ENCODE measurements at places on chromosomes 7 and 10.

DNA sequence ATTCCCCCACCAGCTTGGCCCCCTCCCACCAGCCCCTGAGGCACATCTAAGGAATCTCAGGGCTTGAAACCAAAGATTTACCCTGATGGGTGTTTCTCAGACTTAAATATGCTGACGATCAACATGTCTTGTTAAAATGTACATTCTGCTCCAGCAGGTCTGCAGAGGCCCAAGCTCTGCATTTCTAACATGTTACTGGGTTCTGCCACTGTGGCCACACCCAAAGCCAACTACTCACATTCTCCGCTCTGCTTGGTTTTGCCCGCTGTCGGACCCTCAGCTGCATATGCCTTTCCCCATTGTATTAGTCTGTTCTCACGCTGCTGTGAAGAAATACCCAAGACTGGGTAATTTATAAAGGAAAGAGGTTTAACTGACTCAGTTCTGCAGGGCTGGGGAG lies 8.9 kb downstream of the PIP4K2A start:
- DNase-seq: no peak
- H3K36me3 ChIP-seq: peaks cover 21% of the 10 kb centered on the region
- peak overlapping the region; percentile 6 for H3K4me3 ChIP-seq
- no peaks in the 10 kb centered on the region for H3K27me3 ChIP-seq
- peaks cover 81% of the 10 kb centered on the region for H3K4me1 ChIP-seq

GRCh38 chr10:71684356-71685173 lies 35.0 kb downstream of the C10orf105 start:
- peaks cover 4% of the 10 kb centered on the region for H3K27me3 ChIP-seq
- H3K27ac ChIP-seq: peak overlapping the region; percentile 59
- peak; percentile 24 for DNase-seq
- H3K4me3 ChIP-seq: no peak overlapping the region
- H3K4me1 ChIP-seq: peaks cover 12% of the 10 kb centered on the region
- peaks cover 3% of the 10 kb centered on the region for H3K36me3 ChIP-seq

DNA sequence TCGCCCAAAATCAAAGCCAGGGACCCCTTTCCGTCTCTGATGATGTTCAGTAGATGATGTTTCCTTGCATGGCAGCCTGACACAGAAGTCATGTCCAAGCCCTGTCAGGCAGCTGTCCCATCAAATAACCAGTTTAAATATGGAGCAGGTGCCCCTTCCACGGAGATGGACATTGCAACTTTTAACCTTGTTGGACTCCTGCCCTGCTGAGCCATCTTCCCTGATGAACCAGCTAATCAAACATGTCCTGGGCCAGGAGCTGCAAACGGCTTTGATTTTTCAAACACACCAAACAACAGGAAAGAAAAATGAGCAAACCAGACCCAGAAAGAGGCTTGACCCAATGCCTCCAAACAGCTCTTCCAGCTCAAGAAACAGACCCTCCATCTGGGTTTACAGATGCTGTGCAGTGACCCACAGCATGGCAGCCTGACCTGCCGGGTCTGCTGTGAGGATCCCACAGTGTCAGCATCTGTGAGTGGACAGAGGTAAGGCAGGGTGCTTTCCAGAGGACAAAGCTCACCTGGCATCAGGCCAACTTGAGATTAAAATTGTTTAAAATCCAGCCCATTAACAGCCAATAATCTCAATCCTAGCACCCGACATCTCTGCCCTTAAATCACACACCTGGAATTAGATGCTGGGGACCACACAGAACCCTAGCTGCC lies 372.6 kb downstream of the GRID1 start:
- no peak overlapping the region for H3K27ac ChIP-seq
- H3K4me1 ChIP-seq: no peaks in the 10 kb centered on the region
- peaks cover 5% of the 10 kb centered on the region for H3K36me3 ChIP-seq
- no peak overlapping the region for H3K4me3 ChIP-seq
- H3K27me3 ChIP-seq: peaks cover 21% of the 10 kb centered on the region

GRCh38 chr10:12727832-12728215 lies 273.7 kb downstream of the CCDC3 start:
- no peaks in the 10 kb centered on the region for H3K27me3 ChIP-seq
- peaks cover 2% of the 10 kb centered on the region for H3K4me1 ChIP-seq
- H3K27ac ChIP-seq: no peak overlapping the region

DNA sequence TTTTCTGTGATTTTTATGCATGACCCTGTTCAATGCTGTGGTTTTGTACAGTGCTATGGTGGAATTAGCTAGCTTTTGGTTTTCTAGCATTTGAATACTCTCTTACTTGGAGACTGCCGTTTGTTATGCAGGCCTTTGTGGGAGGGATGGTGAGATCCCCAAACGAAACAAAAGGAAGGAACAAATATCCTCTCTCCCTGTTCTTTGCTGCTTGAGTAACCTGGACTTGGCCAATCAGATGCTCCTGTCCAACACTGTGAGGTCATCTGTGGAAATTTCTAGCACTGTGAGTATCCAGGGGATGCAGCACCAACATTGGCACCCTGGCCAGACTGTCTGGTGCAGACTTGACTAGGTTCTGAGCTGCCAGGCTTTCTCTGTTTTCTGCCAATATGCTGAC lies 314.4 kb downstream of the ANKRD30A start:
- no peak overlapping the region for H3K27ac ChIP-seq
- H3K4me1 ChIP-seq: no peaks in the 10 kb centered on the region
- no peaks in the 10 kb centered on the region for H3K27me3 ChIP-seq
- no peak for DNase-seq

DNA sequence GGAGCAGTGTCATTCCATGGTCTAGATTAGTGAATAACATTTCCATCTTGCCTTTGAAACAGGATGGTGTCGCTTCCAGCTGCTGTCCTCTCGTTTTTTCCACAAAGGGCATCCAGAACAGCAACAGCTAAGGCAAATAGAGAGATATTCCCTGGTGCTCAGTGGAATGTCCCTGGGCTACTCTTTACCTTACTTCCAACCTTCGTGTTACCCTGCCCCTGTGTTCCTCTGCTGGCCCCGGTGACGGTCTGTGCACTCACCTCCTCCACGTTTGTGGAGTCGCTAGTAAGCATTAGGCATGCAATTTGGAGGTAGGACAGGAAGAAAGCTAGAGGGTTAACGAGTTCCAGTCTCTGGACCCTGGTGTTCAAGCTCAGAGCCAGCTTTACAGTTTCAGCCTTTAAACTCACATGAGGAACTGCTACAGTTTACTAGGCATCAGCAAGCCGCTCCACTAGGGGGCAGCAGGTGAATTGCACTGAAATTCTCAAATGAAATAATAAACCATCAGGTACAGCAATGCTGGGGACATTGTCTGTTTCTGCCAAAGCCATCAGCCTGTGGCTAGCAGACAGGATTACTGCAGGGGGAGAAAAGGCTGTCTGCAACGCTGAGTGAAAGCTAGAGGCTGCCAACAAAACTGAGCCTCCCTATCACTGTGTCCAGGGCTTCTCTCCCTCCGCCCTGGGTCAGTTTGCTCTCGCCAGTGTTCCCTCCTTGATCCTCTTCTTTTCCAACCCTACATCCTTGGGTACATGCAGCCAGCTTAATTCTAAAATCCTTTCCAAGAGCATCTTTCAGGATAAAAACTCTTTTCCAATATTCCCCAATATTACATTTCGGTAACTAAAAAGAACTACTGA lies 9.0 kb downstream of the MRPL32 start:
- H3K36me3 ChIP-seq: peaks cover 14% of the 10 kb centered on the region
- DNase-seq: peak; percentile 43
- H3K4me1 ChIP-seq: peaks cover 13% of the 10 kb centered on the region
- H3K27me3 ChIP-seq: no peaks in the 10 kb centered on the region

- H3K36me3 ChIP-seq: no peaks in the 10 kb centered on the region
- DNase-seq: no peak
- no peak overlapping the region for H3K4me3 ChIP-seq
- peaks cover 36% of the 10 kb centered on the region for H3K27me3 ChIP-seq
Measured at GRCh38 chr10:111299037-111299436, 222.2 kb downstream of the ADRA2A start.

- H3K27ac ChIP-seq: no peak overlapping the region
- no peaks in the 10 kb centered on the region for H3K4me1 ChIP-seq
- H3K27me3 ChIP-seq: no peaks in the 10 kb centered on the region
- DNase-seq: no peak
- no peak overlapping the region for H3K4me3 ChIP-seq
Measured at GRCh38 chr10:19178675-19179074, 130.1 kb downstream of the MALRD1 start.

- H3K27ac ChIP-seq: no peak overlapping the region
- no peak for DNase-seq
- no peak overlapping the region for H3K4me3 ChIP-seq
- H3K4me1 ChIP-seq: peaks cover 37% of the 10 kb centered on the region
- no peaks in the 10 kb centered on the region for H3K36me3 ChIP-seq
- no peaks in the 10 kb centered on the region for H3K27me3 ChIP-seq
Measured at GRCh38 chr7:30165590-30165989, 30.8 kb downstream of the MTURN start.

DNA sequence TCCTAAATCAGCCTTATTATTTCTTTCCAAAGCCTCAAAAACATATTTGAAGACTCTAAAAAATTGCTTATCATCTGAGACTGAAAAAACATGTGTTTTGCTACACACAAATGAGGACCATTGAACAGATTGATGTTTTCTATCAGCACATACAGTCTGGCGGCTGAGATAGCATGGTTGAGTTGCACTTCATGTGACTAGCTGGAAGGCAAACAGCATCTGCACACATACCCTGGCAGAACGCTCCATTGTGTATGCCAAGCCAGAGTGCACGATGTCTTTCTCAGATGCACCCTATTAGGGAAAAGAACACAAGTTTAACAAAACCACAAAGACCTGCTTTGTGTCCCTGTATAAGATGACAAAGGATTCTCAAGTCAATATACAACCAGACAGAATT lies 33.0 kb downstream of the FAM25A start:
- no peak for DNase-seq
- peaks cover 22% of the 10 kb centered on the region for H3K36me3 ChIP-seq
- no peaks in the 10 kb centered on the region for H3K27me3 ChIP-seq

DNA sequence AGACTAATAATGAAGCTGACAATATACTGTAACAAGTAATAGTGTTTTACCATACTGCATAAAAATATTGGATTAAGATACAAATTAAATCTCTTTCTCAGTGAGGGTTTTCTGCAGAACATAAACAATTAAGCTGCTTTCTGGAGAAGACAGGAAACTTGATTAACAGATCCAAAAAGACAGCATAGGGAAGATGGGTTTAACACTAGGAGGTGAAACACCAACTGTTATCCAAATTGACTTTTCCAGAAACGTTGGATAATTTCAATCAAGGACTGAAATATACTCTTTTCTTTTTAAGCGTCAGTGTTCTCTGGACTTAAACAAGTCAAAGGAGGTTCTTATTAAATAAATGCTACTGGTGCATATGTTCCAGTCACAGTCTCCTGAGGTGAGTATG lies 45.3 kb upstream of the IMMP2L start:
- no peaks in the 10 kb centered on the region for H3K4me1 ChIP-seq
- no peak for DNase-seq
- H3K27ac ChIP-seq: no peak overlapping the region
- no peaks in the 10 kb centered on the region for H3K36me3 ChIP-seq
- H3K4me3 ChIP-seq: no peak overlapping the region

DNA sequence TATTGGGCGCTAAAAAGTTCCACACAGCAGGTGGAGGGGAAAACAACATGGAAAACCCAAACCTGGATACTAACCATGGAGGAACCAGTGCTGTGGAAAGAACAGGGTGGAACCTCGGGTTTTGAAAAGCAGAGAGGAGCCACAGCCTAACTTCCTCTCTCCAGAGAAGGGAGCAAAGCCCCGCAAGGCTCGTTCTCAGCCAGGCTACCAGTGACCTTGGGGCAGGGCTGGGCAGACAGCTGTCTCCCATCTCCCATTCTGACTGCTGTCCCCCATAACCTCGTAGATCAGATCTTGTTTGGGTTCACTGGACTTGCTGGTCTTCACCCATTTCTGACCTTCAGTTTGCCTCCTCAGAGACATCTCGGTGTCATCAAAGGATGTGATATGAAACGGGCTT lies 47.5 kb upstream of the FGFR2 start:
- H3K27ac ChIP-seq: no peak overlapping the region
- no peak for DNase-seq
- H3K4me1 ChIP-seq: no peaks in the 10 kb centered on the region
- H3K4me3 ChIP-seq: no peak overlapping the region

DNA sequence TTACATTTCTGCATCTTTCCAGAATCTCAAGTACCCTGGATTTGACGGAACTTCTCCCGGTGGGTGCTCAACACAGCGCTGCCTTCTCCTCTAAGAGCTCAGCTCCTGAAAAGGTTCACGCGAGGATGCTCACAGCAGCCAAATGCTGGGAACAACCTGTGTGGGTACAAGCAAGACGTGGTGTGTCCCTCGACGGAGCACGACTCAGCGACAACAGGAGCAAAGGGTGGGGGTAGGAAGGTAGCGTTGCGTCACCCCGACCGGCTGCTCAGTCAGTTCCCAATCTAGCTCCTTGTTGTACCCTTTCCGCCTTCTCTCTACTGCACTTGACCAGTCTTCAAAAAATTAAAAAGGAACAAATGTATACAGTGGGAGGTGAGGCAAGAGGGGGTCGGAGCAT lies 117.3 kb downstream of the PTPRN2 start:
- no peak overlapping the region for H3K4me3 ChIP-seq
- no peaks in the 10 kb centered on the region for H3K36me3 ChIP-seq
- no peak overlapping the region for H3K27ac ChIP-seq
- DNase-seq: no peak
- H3K4me1 ChIP-seq: no peaks in the 10 kb centered on the region

- no peak overlapping the region for H3K27ac ChIP-seq
- DNase-seq: no peak
- H3K4me3 ChIP-seq: no peak overlapping the region
- H3K27me3 ChIP-seq: peaks cover 9% of the 10 kb centered on the region
Measured at GRCh38 chr7:132779164-132779563, 202.9 kb upstream of the PLXNA4 start.

DNA sequence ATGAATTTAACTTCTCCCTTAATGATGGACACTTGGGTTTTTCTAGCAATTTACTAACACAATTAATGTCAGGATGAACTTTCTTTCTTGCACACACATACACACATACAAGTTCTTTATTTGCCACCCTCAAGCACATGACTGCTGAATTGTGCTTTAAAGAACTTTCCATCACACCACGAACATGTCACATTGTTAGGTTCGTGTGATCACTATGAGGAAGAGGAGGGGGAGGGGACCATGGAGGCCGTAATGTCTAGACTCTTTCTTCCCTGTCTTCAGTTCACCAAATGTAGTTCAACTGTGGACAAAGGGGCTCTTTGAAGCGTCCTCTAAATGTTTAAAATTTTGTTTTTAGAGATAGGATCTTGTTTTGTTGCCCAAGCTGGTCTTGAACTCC lies 31.0 kb downstream of the NUP42 start:
- peaks cover 5% of the 10 kb centered on the region for H3K4me1 ChIP-seq
- no peaks in the 10 kb centered on the region for H3K36me3 ChIP-seq
- DNase-seq: no peak
- no peak overlapping the region for H3K4me3 ChIP-seq
- H3K27me3 ChIP-seq: peaks cover 5% of the 10 kb centered on the region

All from stimulated activated naive B cell treated with anti-CD40 and anti-IgM and Interleukin-4, amounts not matched to agents 10 μg/mL and 1 μg/mL and 100 μg/mL, for 72 hours (primary cell).